Esophagus muscularis mucosa (tissue), 4 donors: ENCODE measurements at places on chromosomes 3 and 15. TPM values are rescaled to one million over a fixed set of nuclear protein-coding genes. Genes with fewer than 3 reads are reported as not detected.

The HSPBAP1 gene
- 14.5 TPM for total RNA-seq

The TRIM59 gene
- total RNA-seq: 1.3 TPM

DNA sequence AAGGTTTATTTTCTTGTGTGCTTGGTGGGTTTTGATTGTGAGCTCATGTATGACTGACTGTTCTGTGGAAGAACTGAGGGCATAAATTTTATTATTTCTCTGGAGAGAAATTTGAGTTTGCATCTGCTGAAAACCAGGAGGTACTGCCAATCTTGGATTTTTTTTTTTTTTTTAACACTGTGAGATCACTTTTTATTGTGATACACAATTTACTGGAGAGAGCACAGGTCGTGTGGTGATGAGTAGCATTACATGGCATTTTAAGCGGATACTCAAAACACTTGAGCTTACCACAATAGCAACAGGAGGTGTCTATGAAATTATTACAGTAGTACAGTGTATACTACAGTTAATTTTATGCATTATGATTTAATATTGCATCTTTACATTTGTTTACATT is 237.4 kb downstream of the MFSD1 start:
- no peak for DNase-seq

GRCh38 chr3:154486949-154487348 is 57.0 kb upstream of the GPR149 start:
- no peak for DNase-seq
